Stimulated activated CD8-positive, alpha-beta memory T cell treated with anti-CD3 and anti-CD28 coated beads, Interleukin-4, amount 100 ng/mL, for 24 hours (primary cell): ENCODE measurements at places on chromosomes 6 and 20.

GRCh38 chr6:158059108-158059507, 77.4 kb downstream of the SYNJ2 start:
- DNase-seq, result no peak

DNA sequence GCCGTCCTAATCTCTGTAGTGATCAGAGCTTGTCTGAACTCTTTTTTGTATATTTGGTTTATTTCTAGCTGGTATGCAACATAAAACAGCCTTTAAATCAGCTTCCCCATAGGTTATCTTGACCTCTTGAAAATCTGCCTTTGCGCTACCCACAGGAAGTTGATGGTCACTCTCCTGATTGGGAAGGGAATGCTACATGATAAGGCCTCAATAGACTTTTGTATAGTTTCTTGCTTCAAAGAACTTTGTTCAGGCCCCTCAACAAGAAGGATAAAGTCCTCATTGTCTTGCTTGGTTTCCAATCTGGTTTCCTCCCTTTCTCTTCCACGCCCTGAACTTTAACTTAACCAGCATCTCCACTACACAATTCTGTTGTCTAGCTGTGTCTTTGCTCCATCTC, 95.4 kb upstream of the TENT5A start:
- DNase-seq, result no peak

DNA sequence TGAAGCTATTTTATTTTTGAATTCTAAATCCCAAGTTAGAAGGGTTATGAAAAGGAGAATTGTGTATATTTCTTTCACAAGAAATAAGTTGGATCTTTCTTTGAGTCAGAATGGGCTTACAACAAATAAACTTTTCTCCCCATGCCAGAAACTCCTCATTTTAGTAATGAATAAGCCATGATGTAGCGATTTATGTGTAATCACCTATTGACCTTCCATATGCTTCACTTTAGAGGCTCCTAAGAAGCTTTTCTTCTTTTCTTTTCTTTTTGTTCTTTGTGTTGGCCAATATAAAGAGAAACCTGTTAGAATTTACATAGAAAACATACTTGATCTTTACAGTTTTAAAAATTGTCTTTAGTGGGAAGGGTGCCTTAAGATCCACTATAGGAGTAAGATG, 370.2 kb downstream of the UTRN start:
- DNase-seq, result no peak

GRCh38 chr6:514396-514978, 122.9 kb downstream of the IRF4 start:
- no peak for DNase-seq

DNA sequence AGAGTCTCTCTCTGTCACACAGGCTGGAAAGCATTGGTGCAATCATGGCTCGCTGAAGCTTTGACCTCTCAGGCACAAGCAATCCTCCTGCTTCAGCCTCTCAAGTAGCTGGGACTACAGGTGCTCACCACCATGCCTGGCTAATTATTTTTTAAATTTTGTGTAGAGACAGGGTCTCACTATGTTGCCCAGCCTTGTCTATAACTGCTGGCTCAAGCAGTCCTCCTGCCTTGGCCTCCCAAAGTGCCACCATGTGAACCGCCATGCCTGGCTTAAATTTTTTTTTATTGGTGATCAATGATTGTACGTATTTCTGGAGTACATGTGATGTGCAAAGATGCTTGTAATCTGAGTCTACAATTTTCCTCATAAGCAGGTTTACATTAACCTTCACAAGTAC, 54.8 kb downstream of the THBS2 start:
- no peak for DNase-seq

GRCh38 chr6:153024709-153025017, 22.2 kb upstream of the MTRF1L start:
- no peak for DNase-seq

DNA sequence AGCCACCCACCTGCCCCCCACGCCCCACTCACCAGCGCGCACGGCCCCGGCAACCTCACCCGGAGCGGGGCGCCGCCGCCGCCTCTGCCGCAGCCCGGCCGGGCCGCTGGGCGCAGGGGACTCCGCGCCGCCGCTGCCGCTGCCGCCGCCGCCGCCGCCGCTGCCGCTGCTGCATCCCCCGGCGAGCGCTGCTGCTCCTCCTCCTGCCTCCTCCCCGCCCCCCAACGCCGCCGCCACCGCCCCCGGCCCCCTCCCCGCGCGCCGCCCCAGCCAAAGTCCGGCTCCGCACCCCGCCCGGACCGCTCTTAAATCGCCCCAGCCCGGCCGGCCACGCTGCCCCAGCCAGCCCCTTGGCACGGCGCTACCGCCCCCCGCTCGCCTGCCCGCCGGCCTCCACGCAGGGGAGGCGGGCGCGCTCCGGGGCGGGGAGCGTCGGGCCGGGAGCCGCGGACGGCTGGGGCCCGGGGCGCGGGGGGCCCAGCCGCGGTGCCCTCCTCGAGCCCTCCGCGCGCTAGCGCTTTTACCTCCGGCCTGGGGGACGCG, at the start of gene SULF2:
Gene SULF2, minus strand, starts transcription at position 171 of the 543 bp plus-strand sequence. CDS start 28,118 bp downstream, outside the sequence.
- no peak for DNase-seq

GRCh38 chr20:60238992-60239660, 280.9 kb downstream of the CDH26 start:
- no peak for DNase-seq

DNA sequence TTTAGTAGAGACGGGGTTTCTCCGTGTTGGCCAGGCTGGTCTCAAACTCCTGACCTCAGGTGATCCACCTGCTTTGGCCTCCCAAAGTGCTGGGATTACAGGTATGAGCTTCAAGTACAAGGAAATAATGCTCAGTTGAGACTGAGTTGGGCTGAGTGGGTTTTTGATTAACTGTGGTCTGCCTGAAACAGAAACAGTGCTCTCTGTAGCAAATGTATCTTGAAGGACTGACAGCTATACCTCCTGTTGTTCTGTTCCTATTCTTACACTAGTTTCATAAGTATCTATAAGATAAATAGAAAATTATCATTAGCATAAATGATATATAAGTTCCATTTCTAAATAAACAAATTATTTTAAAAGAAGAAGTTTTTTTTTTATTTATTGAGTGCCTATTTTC, 142.8 kb upstream of the PTPRK start:
- no peak for DNase-seq

GRCh38 chr6:108959972-108960582, 111.9 kb downstream of the ARMC2 start:
- no peak for DNase-seq

GRCh38 chr6:104713982-104714381, 145.7 kb downstream of the HACE1 start:
- no peak for DNase-seq

- DNase-seq, result no peak
These were observed 74.8 kb upstream of the BMP2 start for GRCh38 chr20:6692566-6693173.

DNA sequence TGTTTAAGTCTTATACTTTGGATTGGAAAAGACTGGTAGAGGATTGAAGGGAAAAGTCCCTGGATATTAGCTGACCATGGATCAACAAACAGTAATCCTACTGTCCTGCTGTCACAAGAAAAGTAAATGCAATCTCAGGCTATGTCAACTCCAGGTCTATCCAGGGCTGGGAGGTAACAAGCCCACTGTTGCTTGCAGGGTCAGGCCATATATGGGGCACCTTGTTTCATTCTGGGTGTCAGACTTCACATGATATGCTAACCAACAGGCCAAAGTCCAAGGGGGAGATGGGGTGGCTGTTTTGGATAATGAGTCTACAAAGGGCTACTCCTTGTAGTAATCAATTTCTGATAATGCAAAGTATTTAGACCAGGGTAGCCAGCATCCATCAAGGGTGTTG, 30.7 kb downstream of the KCNK5 start:
- DNase-seq, result no peak

GRCh38 chr20:21020659-21021471, 85.3 kb downstream of the LINC00237 start:
- no peak for DNase-seq

DNA sequence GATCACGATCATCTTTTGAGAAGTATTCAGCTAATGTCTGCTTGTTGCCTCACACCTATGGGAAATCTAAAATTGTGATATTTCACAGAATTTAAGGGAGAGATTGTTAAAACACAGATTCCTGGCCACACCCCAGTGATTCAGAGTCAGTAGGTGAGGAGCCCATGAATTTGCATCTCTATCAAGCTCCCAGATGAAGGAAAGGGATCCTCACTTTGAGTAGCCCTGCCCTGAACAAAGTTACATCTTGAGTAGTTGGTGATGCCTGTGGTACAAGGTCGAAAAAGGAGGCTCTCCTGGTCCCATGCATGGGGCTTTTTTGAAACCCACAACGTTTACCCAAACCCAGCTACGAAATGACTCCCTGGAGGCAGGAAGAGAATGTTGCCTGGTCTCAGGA, 79.5 kb downstream of the PAK5 start:
- DNase-seq, result no peak

DNA sequence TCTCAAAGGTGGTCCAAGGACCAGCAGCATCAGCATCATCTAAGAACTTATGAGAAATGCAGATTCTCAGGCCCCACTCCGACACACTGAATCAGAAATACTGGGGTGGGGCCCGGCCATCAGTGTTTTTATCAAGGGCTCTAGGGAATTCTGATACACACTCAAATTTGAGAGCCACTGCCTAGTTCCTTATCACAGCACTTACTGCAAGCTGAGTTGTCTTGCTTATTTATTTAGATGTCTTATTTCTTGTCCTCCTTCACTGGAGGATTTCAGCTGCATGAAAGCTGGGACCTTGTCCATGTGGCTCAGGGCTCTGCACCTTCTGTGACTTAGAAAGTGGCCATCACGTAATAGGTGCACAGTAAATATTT, 139.4 kb upstream of the RREB1 start:
- no peak for DNase-seq

DNA sequence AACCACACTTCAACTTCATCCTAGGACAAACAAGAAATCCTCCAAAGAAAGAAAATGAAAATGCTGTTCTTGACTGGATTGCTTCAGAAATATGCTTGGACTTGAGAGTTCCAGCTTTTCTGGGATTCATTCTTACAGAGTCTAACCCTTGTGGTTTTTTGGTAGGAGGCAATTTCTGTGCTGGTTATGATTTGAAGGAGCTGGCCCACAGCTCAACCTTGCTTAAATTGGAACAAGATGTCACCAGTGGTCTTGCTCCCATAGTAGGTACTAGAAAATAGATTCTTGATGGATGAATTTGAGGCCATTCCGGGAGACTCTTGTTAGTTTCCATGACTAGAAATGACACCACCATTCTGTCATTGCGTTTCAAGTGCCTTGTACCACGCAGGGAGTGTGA, 54.3 kb upstream of the BMP6 start:
- DNase-seq, result no peak
